ENCODE measurements at places on chromosomes 7 and 10.

DNA sequence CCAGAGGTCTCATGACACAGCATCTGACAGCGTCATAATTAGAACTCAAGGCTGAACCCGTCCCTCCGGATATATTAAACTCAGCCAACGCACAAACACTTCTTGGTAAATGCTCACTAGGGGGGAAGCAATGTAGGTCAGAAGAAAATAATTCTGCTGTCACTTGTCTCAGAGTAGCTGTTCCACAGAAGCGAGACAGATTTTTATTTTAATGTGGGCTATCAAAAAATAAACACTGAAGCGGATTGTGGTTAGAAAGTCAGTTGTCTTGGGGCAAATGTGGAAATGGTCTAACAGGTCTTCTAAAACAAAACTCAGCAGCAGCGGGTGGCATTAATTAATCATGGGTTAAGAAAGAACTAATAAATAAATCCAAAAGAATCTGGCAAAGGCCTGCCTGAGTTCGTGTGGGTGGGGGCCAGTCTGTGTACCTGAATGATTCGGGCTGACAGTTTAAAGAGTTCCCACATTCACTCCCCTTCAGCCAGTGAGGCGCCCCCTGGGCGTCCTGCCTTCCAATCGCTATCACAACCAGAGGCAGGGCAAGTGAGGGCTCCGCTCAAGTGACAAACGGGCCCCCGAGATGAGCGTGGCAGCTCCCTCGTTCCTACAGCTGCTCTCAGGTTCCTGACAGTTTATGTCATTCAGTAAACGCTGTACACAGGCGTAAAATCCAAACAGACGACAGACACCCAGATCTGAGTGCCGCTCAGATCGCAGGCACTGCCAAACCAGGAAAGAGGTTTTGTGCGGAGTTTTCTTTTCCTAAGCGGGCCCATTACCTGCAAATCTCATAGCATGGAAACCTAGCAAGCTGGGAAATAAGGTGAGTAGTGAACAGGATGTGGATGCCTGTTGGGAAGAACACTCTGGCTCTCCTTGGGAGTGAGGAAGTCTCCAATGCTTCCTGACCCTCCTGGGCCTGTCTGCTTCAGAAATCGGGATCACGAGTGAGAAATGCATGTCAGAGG is 52.9 kb downstream of the NRAP start:
- DNase-seq = no peak

GRCh38 chr10:97376413-97376812 is 24.7 kb downstream of the RRP12 start:
- DNase-seq = no peak

DNA sequence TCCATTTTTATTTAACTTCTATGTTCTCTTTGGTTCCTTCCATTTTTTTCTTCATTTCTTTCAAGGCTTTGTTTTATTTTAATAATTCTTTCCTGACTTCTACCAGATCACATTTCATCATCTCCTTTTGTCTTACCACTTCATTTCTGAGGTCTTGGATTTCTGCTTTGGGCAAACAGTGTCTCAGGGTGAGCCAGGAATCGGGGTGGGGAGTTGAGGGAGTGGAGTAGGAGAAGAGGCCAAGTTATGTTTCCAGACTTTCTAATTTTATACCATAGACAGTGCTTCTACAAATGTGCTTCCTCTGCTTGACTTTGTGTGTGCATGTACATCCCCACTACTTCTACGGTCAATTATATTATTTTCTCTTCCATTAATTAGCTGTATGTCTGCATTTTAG is 112.1 kb downstream of the PRKG1 start:
- DNase-seq = no peak

DNA sequence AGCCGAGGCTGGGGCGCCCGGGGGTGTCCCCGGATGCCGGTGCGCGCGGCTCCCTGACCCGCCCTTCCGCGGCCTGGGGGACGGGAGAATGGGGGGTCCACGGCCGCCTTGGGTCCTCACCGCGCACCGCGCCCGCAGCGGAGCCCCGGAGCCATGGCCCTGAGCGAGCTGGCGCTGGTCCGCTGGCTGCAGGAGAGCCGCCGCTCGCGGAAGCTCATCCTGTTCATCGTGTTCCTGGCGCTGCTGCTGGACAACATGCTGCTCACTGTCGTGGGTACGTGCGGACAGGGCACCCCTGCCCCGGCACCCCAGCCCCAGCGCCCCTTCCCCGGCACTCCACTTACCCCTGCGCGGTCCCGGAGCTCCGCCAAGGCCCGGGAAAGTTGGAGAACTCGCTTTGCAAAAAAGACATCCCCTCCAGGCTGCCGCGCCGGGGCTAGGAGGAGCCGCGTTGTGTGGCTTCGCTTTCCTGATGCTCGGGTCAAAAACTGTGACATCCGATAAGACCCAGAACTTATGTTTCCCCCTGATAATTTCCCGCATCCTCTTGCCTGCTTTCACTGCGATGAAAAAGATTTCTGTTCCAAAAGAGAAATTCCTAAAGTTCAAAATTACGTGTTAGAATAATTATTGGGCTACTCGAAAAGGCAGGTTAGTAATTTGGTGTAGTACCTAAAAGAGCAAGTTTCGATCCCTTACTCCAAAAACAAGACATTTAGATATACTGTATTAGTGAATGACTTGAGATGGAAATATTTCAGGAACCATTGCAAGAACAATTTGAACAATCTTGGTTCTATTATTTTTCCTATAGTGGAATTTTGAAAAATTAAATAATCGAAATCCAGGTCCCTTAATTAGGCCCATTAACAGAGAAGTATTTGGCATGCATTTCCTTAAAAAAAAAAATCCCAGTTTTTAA is 888 bp downstream of the SLC18A2 start:
- DNase-seq = no peak

DNA sequence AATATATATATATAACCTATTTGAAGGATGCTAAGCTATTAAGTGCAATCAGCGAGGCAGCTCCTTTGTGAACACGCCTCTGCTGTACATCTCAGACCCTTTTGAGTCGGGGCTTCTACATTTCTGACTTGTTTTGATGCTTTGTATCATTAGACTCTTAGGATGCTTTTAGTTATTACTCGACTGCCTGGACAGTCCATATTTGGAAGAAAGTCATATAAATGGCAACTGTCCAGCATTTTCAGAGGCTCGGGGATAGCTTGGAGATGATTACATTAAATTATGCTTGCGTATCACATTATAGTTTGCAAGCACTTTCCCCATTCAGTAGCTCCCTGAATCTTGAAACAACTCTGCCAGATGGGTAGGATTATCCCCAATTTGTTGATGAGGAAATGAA is 257.9 kb downstream of the PTEN start:
- DNase-seq = no peak

GRCh38 chr10:77600640-77601039 is 37.0 kb downstream of the KCNMA1 start:
- DNase-seq = no peak

DNA sequence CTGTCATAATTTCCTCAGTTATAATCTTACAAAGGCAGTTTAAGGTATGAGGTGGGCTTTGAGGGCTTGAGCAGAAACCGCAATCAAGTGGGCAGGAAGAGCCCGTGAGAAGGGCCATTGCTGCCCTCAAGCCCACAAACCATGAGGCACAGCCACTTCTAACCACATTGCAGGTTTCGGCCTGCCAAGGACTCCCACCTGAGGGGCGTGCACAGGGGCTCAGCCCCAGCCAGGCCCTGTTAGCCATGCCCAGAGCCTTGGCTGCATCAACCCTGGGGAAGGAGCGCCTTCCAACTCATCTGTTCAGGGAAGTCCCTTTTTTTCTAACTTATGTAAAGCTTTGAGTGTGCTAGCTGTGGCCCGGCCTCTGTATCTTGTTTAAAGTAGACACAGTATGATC is 5.9 kb upstream of the FFAR4 start:
- DNase-seq = no peak

- no peak for DNase-seq
Measured at GRCh38 chr7:111027396-111027795, 63.5 kb upstream of the LRRN3 start.

DNA sequence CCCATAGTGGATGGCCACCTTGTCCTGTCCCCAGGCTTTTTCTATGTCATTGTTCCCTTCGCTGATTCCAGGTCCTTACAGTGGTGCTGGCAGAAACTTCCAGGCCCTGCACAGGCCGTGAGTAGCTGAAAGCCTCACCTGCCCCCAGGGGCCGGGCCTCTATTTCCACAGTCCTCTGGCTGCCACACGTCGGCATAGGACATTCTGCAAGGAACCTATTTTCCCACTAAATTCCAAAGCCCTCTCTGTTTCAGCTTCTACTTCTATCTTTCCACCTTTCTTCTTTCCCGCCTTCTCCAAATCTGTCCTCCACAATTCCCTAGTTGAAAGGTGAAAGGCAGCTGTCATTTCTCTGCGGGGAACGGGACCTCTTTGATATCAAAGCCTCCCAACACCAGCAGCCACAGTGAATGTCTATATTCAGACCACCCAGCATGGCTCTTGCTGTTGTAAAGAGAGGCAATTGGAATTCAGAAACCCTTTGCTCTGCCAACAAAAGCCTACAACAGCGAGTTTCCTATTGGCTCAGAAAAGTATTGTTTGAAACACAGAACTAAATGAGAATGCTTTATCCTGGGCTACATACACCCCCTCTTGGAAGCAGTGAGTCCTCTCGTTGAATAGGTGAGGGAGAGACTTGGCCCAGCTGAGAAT is 607.7 kb downstream of the GALNT17 start:
- no peak for DNase-seq

DNA sequence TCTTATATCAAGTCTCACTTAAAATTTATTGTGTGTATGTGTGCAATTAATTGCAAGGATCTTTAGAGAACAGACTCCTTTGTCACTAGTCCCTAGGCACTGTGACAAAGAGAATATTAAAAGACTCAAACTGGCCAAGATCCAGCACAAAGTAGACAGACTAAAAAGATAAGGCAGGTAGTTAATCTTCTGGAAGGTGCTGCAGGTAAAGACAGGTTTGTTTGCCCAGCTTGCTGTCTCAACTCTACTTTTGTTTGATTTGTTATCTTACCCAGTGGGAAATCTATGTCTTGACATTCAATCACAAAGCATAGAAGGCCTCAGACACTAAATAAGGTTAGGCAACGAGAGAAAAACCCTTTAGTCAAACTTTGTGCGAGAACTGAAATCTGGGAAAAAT is 807.9 kb upstream of the LRRN3 start:
- DNase-seq = no peak

- no peak for DNase-seq
Measured at GRCh38 chr7:38699471-38699870, 68.3 kb upstream of the AMPH start.

- no peak for DNase-seq
Measured at GRCh38 chr7:102222445-102222844, 64.2 kb upstream of the SH2B2 start.

DNA sequence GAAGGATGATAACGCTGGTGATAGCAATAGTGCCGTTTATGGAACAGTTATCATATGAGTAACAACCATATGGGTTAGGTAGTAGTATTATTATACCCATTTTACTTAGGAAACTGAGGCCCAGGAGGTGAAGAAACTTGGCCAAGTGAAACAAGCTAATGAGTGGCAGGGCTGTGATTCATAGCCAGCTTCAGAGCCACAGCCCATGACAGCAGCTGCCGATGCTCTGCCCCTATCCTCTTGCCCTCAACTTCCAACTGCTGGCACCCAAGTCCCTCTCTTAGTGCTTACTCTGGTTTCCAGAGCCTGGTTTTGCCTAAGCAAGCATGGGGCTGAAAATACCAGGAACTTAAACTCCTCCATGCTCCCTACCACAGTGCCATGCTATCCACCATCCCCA is 12.3 kb downstream of the SH3PXD2A start:
- no peak for DNase-seq

DNA sequence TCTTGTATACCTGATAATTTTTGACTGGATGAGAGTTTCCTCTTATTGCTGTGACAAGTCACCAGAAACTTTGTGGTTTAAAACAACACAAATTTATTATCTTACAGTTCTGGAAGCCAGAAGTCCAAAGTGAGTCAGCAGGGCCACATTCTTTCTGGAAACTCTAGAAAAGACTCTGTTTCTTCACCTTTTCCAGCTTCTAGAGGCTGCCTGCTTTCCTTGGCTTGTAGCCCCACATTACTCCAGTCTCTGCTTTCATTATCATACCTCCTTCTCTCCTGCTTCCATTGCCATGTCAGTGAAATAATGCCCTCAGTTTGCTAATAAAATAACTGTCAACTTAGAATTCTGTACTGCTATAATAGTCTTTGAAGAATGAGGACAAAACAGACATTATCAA is 65.3 kb downstream of the VCL start:
- no peak for DNase-seq

DNA sequence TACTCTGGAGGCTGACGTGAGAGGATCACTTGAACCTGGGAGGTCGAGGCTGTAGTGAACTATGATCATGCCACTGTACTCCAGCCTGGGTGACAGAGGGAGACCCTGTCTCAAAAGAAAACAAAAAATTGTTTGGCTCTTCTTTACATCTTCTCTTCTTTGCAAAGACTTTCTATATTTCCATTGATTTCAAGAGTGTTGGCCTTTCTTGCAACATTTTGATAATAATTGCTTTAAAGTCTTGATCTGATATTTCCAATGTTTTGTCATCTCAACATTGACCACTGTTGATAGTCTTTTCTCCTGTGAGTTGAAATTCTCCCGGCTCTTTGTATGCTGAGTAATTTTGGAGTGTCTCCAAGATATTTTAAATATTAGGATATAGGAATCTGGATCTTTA is 17.8 kb upstream of the CLDN4 start:
- DNase-seq = no peak

GRCh38 chr10:18577823-18578685 is 73.3 kb downstream of the NSUN6 start:
- DNase-seq = no peak

DNA sequence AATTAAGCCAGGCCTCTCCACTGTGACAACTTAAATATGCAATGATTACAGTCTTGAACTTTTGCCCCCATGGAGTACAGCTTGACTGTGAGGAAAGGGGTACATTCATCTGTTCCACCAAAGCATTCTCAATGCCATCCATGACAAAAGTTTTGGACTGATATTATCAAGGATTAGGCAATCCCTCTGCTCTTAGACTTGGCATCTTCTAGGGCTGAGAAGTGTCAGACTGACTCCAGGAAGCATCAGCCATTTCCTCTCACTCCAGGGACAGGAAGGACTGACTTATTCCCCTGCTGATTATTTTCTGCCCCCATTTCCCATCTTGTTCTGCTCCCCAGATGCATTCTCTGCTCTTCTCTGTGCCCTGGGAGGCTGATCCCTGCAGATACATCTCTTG is 69.7 kb downstream of the ZNF365 start:
- no peak for DNase-seq

GRCh38 chr7:55548295-55548731 is 24.0 kb downstream of the VOPP1 start:
- no peak for DNase-seq

All from stimulated activated CD8-positive, alpha-beta memory T cell treated with anti-CD3 and anti-CD28 coated beads, Interleukin-15, amount 100 ng/mL, for 4 hours (primary cell).